Activated CD8-positive, alpha-beta T cell treated with anti-CD3 and anti-CD28 coated beads for 36 hours (primary cell): ENCODE measurements at places on chromosomes 5 and 9.

GRCh38 chr9:95515272-95516113 lies 1.3 kb downstream of the PTCH1 start:
- H3K4me3 ChIP-seq, result peak overlapping the region; percentile 70
- H3K36me3 ChIP-seq, result peaks cover 20% of the 10 kb centered on the region
- peaks cover 32% of the 10 kb centered on the region for H3K27me3 ChIP-seq
- peak; percentile 48 for DNase-seq
- no peak overlapping the region for H3K27ac ChIP-seq

GRCh38 chr5:36777105-36777757 lies 99.3 kb upstream of the NIPBL start:
- no peaks in the 10 kb centered on the region for H3K36me3 ChIP-seq
- H3K4me1 ChIP-seq, result no peaks in the 10 kb centered on the region
- H3K27ac ChIP-seq, result no peak overlapping the region
- peaks cover 11% of the 10 kb centered on the region for H3K27me3 ChIP-seq

GRCh38 chr5:141597394-141597793 lies 21.4 kb downstream of the DIAPH1 start:
- H3K4me3 ChIP-seq, result no peak overlapping the region
- peaks cover 67% of the 10 kb centered on the region for H3K4me1 ChIP-seq
- no peak for DNase-seq
- peaks cover 29% of the 10 kb centered on the region for H3K36me3 ChIP-seq
- no peaks in the 10 kb centered on the region for H3K27me3 ChIP-seq

DNA sequence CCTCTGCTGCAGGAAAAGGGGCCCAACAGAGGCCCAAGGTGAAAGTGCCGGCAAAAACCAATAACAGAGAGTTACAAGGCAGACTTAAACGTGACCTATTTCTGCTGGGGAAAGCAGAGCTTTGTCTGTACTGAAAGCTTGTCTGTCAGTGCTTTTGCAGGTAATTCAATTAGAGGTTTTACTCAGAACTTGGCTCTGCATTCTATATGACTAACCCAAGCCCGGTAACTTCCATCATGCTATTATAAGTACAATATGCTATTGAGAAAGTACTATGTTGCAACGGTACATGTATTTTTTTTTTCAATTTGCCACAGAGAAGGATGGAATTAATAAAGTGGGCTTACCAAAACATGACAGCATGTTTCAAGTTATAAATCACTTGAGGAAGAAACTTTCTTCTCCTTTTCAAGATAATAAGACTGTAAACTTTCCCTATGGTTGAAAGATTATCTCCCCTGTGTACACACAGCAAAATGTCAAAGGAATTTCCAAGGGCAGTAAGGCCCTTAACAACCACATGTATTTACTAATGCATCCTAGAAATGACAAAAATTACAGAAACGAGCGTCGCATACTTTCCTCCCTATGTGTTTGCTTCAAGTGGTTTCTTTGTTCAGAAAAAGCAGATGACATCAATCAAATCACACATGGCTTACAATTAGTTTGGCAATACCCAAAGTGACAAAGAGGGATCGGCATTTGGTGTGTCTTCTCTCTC lies 282.4 kb downstream of the EFNA5 start:
- peak overlapping the region; percentile 38 for H3K27ac ChIP-seq
- H3K36me3 ChIP-seq, result no peaks in the 10 kb centered on the region
- H3K4me1 ChIP-seq, result peaks cover 26% of the 10 kb centered on the region
- peak; percentile 7 for DNase-seq

DNA sequence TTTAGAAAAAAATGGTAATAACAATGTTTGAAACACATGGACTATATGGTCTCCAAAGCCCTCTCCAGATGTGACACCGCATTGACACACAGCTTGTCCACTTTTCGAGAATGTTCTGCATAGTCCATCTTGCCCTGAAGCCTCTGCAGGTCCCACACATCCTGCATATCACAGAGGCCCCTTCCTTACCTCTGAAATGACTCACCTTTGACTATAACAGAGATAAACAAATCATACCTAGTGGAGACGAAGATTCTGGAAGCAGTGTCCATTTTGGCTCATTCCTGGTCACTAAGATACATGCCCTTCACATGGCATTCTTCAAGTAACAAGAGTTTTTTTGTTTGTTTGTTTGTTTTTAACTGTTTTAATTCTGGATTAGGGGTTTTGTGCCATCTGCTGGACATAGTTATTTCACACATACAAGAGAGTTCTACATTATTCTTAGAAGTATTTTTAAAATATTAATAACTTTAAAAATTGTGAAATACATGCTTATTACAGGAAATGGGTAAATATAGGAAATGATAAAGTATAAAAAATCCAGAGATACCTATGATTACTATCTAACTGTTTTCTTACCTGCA lies 5.1 kb downstream of the ARL14EPL start:
- no peak overlapping the region for H3K4me3 ChIP-seq
- DNase-seq, result no peak
- no peak overlapping the region for H3K27ac ChIP-seq
- no peaks in the 10 kb centered on the region for H3K36me3 ChIP-seq
- H3K27me3 ChIP-seq, result peaks cover 10% of the 10 kb centered on the region
- peaks cover 24% of the 10 kb centered on the region for H3K4me1 ChIP-seq

DNA sequence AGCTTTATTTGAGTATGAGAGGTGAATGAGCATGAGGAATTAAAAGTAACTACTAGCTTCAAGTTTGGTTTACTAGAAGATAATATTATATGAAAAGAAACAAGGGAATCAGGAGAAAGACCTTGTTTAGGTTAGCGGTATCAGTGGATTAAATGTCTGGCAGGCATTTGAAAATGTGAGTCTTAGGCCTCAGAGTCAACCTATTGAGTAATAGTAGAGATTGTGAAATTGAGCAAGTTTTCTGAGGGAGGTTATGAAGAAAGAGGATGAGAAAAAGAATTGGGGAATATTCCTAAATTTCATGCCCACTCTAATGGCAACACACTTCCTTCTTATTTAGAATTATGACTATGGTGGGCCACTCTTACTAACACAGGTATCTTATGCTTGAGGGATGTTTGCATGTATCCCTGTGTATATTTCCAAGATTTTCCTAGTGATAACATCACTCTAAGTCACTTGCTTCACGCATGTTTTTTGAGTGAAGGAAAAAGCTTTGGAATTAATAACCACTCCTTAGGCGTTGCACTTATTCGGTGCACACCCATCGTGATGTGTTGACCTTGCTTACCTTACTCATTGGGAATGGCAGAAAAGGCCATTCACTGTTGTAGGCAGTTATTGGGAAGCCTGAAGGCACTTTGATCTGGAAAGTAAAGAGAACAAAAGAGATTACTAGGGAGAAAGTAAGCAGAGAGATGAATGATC lies 8.2 kb upstream of the ELL2 start:
- H3K36me3 ChIP-seq, result no peaks in the 10 kb centered on the region
- DNase-seq, result no peak
- no peak overlapping the region for H3K27ac ChIP-seq
- H3K4me3 ChIP-seq, result no peak overlapping the region
- H3K27me3 ChIP-seq, result peaks cover 1% of the 10 kb centered on the region
